OCI-M1 (cell line): ENCODE measurements at places on chromosomes 2 and 18.

- DNase-seq: peak; percentile 9
Observed at GRCh38 chr2:118593257-118593656, 254.2 kb downstream of the EN1 start.

- no peak for DNase-seq
Observed at GRCh38 chr2:232870766-232871371, 805 bp downstream of the SNORC start.

GRCh38 chr18:27185025-27185763, at the start of gene CHST9:
Gene CHST9, minus strand, starts transcription at chr18:27185308. Its CDS starts 42,499 bp downstream, at chr18:27142809.
- no peak for DNase-seq

- peak; percentile 65 for DNase-seq
Observed at GRCh38 chr18:49464718-49465598, 4.5 kb upstream of the DYM start.

GRCh38 chr18:407626-408224, 92.8 kb downstream of the COLEC12 start:
- no peak for DNase-seq

- no peak for DNase-seq
Observed at GRCh38 chr18:77407733-77408132, 158.1 kb downstream of the GALR1 start.

- no peak for DNase-seq
Observed at GRCh38 chr18:78860117-78860516, 119.5 kb upstream of the SALL3 start.

DNA sequence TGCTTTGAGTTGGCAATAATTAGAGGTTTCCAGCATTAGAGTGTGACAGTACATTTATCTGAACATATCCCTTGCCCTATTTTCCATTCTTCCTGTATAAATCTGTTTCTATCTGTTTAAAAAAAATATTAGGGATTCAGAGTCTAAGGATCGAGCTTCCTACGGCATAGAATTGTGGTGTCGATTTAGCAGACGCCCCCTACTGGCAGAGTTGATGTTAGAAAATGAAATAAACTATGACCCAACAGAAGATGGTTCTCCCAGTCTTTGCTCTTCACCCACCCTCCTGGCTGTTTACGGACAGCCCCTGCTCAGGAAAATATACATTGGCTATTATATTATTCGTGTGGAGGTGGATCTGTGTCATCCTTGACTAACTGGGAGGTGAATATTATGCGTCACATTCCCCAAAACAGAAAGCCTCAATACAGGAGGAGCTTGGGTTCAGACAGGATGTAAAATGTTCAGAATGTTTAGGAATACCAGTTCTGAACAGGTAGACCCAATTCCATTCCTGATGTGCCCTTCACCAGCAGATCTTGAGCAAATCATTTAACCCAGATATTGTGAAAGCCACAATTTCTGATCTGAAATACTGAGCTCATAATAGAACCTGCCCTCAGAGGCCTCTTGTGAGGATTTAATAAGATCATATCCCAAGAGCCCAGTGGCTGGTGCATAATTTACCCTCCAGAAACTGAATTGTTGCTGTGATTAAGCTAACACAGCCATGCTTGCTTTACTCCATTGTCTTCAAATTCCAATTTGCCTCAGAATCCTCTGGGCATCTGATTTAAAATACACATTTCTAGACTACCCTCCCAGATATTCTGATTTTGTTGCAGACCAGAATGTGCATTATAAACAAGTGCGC, 10.8 kb upstream of the ERMN start:
- DNase-seq: peak; percentile 71

DNA sequence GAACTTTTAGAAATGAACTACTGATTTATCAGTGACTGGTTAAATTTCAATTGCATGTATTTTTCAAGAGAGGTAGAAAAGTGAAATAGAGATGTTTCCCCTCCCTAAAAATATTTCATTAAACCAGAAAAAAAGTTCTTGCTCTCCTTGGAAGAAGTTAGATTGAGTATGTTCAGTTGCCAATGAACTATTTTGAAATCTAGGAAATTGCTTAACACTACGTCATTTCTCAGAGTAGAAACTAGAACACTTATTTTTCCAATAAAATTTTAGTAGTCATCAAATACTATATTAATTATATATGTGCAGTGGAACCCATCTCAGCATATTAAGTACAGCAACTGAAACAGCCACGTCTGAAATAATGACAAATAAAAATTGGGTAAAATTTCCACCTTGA, 51.8 kb upstream of the STAT1 start:
- peak; percentile 52 for DNase-seq

DNA sequence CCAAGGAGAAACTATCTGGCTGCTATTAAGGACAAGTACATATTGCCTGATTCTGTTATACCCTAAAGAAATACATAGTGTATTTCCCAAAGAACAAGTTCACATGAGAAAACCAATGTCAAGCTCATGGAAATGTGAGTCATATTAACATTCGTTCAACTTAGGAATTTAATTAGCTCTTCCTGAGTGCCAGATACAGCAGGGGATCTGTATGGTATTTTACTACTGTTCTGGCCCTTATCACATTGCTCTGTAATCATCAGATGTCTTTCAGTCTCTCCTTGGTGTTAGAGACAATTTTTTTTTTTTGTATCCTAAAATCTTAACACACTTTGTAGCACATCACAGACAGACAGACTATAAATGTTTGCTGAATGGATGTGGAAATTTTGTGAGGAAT, 395.0 kb upstream of the CRIM1 start:
- DNase-seq: no peak

GRCh38 chr2:107545851-107546250, 280.8 kb upstream of the RGPD4 start:
- no peak for DNase-seq

DNA sequence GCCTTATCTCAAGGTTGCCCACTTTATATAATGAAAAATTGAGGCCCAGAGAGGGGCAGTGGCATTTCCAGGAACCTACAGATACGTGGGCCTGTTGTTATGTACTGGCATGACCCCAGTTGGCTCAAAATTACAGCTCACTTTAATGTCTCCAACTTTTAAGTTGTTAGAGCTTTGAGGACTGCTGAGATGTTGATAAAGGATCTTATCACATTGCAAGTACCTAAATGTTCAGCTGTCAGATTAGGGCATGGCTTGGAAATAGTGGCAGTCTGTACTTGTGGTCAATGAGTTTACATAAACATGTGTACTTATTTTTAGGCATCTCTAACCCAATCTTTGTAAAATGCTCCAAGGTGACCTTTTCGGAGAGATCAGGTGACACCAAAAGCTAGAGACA, 14.6 kb downstream of the SLC4A5 start:
- peak; percentile 13 for DNase-seq

GRCh38 chr2:190927301-190927700, 46.7 kb downstream of the GLS start:
- no peak for DNase-seq

DNA sequence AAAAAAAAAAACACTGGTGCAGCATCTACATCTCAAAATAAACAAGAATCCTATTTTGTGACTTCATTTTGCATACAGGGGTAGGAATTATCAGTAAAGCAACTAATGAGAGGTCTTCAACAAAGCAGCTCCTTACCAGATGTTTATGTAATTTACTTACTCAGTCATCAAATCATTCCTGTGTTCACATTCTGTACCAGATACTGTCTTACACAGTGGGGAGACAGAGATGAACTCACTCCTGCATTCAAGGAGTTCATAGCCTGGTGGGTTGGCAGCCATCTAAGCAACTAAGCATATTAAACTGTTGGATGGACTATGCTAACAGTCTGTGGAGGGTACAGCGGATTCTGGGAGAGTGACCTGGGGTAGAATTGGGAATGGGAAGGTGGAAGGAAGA, 169.0 kb downstream of the OSR1 start:
- no peak for DNase-seq

DNA sequence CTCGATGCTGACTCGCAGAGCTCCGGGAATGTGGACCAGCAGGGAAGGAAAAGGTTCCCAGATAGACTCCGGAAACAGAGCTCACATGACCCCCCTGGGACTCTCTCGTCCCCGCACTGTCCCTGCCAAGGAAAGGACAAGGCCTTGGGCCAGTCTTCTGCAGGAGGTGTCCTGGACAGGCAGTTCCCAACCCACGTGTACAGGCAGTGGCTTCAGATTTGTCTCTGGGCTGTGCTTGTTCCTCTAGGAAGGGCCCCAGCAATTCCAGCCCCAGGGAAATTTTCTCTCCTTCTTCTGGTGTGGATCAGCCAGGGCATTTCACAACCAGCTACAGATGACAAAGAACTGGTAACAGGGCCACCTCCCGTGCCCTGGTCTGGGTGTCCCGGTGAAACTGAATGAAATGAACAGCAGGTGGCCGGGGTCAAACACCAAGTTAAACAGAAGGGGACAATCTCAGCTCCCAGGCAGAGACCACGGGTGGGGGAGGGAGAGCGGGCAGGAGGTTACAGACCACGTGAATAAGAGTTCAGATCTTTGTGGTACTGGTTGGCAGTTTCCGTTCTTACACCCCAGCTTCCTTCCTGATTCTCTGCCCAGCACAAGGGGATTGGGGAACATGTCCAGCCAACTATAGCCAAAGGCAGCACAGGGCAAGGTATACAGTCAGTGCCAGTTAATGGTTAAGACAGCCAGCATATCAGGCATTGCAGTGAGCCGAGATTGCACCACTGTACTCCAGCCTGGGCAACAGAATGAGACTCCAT, 52.2 kb upstream of the CAB39 start:
- DNase-seq: peak; percentile 80

DNA sequence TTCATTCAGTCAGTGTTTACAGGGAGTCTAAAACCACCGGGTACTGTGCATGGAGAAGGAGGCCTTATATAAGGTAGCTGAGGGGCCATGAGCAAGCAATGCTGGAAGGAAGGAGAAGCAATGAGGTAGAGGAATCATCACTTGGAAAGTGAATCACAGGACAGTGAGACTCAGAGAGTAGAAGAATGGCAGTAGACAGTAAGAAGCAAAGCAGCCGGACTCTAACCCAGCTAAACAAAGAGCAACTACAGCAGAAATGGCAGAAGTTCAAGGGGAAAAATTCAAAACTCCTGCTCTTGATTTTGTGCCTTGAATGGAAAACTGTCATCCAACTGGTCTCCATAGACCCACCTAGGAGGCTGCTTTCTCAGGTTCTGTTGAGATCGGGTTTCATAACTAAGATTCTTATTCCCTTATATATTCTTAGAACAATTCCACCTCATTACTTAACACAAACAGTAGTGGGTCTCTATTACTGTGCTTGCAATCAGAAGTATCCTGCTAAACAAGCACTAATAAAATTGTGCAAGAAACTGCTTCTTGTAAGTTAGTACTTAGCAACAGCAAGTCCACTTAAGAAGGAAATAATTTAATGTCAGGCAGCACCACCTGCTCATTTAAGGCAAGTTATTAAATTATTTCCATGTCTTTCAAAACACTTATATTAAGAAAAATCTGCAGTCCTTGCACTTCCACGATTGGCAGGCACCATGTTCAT, 68.0 kb downstream of the RBMS1 start:
- no peak for DNase-seq

- no peak for DNase-seq
Observed at GRCh38 chr2:237955640-237956401, 11.0 kb upstream of the UBE2F start.

DNA sequence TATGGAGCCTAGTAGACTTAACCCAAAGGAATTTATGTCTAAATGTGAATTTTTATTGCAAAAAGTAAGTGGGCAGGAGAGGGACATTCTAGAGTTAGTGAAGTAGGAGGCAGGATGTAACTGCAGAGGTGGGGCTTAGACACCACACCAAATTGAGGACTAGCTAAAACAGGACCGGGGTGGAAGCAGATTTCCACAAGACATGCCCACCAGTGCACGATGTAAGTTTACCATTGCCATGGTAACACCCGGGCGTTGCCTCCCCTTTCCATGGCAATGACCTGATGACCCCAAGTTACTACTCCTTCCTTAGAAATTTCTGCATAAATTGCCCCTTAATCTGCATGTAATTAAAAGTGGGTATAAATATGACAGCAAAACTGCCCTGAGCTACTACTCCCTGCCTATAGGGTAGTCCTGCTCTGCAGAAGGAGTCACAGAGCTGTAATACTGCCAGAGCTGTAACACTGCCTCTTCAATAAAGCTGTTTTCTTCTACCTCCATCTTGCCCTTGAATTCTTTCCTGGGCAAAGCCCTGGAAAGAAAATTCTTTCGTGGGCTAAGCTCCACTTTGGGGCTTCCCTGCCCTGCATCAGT, 509.7 kb downstream of the ERBB4 start:
- DNase-seq: no peak

DNA sequence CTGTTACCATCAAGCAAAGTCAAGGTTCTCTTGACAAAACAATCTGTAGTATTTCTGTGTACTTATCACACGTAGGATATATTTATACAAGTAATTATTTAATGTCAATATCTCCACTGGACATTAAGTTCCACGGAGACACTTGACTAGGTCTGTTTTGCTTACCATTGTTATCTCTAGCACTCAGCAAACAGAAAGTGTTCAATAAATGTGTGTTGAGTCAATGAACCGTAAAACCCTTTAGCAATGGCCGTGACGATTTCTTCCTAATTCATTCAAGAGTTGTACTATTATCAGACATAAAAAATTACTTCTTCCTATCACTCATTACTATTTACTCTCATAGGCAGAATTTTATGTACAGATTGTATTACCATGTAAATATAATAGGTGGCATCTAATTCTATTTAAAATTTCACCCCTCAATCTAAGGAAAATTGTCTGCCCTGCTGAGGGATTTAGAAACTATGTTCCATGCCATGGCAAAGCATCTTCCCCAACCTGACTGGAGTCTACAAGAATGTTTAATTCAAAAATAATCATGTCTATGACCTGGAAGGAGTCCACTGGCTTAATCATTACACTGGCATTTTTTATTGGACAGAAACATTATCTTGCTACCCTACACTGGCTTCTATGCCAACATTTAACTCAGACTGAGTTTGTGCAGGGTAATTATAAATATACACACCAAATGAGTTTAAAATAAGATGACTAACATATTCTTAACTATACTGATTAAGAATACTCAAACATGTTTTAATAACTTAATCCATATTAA, 301.9 kb downstream of the ZEB2 start:
- DNase-seq: no peak

DNA sequence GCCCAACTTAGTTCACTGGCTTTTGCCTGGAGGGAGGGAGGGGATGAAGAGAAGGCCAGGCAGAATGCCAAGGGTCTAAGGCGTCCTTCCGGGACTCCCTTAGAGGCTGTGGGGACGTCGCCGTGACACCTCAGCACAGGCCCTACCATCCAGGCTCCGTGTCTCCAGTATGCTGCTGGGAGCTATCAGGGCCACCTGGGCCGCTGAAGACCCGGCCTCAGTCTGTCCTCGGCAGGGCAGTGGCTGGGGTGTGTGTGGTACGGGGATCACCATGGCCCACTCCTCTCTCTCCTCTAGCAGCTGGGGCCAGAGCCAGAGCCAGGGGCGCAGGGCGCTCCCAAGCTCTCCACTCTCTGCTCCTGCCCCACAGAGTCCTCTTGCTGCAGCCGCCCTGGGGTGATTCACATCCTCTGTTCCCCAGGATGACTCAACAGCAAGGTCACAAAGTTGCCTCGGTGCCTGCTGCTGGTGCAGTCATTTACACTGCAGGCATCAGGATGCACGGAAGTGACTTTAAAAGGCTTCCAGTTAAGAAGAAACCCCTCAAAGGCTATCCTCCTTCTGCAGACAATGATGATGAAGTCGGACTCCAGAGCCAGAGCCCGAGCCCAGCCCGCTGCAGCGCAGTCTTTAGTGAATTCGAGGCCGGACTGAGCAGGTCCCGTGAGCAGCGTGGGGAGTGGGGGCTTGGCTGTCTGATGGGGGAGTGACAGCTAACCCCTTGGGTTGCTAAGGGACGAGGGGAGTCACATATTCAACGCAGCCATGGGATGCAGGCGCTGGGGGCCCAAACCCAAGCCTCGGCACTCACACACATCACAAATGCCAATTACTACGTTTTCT, 31.9 kb downstream of the SNORC start:
- DNase-seq: peak; percentile 15
